ENCODE measurements at places on chromosomes 16 and 17.

- no peak for DNase-seq
Measured at GRCh38 chr17:40026816-40027613, 11.8 kb downstream of the CSF3 start.

DNA sequence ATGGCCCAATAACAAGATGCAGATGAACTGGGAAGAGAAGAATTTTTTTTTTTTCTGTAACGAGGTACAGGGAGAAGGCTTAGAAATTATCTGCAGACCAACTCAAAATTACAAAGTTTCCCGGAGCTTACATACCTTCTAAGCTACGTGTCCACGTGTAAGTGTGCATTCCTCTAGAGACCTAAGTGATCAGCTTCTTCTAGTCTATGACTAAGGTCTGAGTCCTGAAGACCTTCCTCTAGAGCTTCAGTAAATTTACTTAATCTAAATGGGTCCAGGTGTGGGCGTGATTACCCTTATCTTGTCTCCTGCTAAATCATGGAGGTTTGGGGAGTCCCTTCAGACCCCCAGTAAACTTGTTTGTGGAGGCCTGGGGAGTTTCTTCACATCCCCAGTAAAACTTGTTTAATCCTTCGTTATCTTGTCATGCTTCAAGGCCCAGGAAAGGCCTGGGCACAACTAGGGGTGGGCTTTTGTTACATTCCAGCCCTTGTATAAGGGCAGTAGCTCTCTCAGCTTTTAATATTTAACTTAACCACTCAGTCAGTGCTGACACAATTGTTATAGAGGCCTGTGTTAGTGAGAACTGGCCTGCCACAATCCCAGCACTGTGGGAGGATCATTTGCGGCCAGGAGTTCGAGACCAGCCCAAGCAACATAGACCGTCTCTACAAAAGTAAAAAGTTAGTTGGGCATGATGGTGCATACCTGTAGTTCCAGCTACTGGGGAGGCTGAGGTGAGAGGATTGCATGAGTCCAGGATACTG is 342.3 kb downstream of the SNX29 start:
- DNase-seq = no peak

- no peak for DNase-seq
Measured at GRCh38 chr16:17467923-17468540, 2.7 kb downstream of the XYLT1 start.

DNA sequence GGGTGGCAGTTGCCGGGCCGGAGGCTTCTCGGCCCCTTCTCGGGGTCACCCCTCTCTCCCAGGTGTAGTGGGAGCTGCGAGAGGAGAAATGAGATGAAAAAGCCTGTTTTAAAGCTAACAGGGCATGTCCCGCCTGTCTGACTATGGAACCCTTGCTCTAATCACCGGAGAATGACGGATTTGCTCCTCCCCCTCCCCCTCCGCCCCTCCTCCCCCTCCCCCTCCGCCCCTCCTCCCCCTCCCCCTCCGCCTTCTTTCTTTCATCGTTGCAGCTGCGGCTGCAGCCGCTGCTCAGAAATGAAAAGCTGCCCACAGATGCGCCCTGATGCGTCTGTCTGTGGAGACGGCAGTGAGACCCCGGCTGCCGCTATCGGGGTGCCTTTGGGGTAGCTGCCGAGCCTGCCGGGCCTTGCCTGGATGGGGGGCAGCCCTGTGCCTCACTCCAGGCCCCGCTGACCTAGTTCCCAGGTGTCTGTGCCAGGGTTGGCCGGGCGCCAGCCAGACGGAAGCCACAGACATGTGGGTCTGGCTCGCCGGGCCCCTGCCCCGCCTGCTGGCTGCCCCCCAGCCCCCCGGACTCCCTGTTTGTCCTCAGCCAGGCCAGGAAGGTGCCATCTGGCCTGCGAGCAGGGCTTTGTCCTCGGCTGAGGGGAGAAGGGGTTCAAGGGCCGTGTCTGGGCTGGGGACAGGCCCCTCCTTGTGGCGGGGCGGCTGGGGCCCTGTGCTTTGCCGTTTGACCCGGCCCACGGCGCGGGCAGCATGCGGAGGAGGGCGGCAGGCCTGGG is 37.7 kb downstream of the GINS2 start:
- no peak for DNase-seq

GRCh38 chr17:80330276-80330675 is 69.6 kb downstream of the RNF213 start:
- no peak for DNase-seq

GRCh38 chr17:343211-343610 is 9.4 kb downstream of the RPH3AL start:
- DNase-seq = no peak

DNA sequence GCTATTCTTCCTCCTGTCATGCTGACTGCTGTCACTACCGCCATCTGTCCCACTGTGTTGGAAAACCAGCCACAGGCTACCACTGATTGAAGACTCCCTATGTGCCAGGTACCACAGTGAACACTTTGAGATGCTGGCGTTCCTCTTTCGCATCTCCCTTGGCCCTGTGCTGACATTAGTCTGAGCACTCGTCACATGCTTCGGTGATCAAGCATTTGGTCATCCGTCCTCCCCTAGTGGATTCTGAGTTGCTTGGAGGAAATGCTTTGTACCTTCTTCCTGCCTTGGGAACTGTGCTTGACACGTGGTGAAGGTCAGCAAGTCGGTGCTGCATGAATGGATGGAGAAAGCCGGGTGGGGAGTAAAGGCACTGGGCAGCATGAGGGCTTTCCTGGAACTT is 260.1 kb downstream of the SNX29 start:
- DNase-seq = no peak

DNA sequence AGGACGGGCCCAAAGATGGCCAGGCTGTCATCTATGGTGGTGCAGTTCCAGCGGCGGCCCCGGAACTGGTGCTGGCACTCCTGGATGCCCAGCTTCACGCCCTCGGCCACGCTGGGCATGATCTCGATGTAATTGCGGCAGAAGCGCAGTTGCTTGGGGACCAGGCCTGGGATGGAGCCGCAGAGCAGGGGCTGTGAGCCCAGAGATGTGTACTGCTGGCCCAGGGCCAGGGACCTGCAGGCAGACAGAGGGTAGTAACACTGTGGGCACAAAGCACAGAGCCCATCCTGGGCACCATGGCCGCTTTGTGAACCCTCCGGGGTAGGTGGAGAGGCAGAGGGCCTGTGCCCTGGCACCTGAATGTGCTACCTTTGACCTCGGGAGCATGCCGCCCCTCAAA is 44.8 kb downstream of the WNT3 start:
- DNase-seq = no peak

- DNase-seq = no peak
Measured at GRCh38 chr17:44348234-44348987, 3.3 kb downstream of the GRN start.

- no peak for DNase-seq
Measured at GRCh38 chr17:66679631-66680517, 155.0 kb upstream of the CACNG5 start.

GRCh38 chr16:1137604-1138003 is 15.3 kb upstream of the CACNA1H start:
- DNase-seq = no peak

- DNase-seq = no peak
Measured at GRCh38 chr17:36610474-36610873, 9.1 kb downstream of the MRM1 start.

- DNase-seq = no peak
Measured at GRCh38 chr17:68396226-68397107, 60.8 kb downstream of the WIPI1 start.

- DNase-seq = no peak
Measured at GRCh38 chr16:54466233-54466632, 179.6 kb upstream of the IRX3 start.

GRCh38 chr16:83402967-83403366 is 404.8 kb upstream of the HSBP1 start:
- no peak for DNase-seq

- DNase-seq = no peak
Measured at GRCh38 chr17:80006811-80007752, 28.6 kb downstream of the TBC1D16 start.

GRCh38 chr17:73141411-73141810 is 23.4 kb upstream of the SSTR2 start:
- DNase-seq = no peak

GRCh38 chr17:38454532-38454931 is 26.3 kb downstream of the ARHGAP23 start:
- DNase-seq = peak; percentile 29

DNA sequence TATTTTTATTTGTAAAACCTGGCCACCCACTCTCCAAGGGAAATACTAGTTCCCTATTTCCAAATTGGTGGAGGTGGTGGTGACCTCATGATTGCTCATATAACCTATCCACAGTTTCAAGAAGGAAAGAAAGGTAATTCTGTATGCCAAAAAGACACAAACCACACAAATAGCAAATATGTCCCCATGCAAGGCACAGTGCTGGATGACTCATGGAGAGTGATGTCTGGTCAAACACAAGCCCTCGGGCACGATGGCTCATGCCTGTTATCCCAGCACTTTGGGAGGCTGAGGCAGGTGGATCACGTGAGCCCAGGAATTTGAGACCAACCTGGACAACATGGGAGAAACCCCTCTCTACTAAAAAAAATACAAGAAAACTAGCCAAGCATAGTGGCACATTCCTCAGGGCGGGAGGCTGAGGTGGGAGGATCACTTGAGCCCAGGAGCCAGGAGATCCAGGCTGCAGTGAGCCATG is 64.2 kb downstream of the GNA13 start:
- DNase-seq = no peak

DNA sequence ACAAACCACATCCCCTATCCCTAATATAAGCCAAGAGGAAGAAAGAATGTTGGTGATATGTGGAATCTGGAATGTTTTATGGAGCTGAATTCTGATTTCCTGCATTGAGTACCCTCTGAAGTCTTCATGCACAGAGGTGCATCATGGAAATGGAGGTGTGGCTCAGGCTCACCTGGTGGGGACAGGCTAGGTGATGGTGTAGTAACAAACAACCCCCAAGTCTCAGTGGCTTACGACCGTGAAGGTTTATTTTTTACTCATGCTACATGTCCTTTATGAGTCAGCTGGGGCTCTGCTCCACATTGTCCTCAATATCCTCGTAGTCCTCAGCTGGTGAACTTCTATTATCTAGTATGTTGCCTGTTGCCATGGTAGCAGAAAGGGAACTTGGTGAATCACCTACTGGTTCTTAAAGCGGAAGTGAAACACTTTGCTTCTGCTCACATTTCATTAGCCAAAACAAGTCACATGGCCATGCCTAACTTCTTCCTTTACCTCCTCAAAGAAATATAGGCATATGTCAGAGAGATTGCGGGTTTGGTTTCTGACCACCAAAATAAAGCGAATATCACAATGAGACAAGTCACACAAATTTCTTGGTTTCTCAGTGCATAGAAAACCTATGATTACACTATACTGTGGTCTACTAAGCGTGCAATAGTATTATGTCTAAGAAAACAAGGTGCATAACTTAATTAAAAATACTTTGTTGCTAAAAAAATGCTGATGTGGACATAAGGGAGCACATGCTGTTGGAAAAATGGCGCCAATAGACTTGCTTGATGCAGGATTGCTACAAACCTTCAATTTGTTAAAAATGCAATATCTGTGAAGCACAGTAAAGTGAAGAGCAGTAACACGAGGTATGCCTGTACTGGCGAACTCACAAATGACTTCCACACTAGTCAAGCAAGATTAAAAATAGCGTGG is at the start of gene PMFBP1:
PMFBP1 (minus strand) TSS at position 51 of the 930 bp plus-strand sequence. CDS start 947 bp downstream, outside the sequence.
- DNase-seq = peak; percentile 11

- DNase-seq = no peak
Measured at GRCh38 chr17:71251276-71251675, 869.5 kb upstream of the SOX9 start.

DNA sequence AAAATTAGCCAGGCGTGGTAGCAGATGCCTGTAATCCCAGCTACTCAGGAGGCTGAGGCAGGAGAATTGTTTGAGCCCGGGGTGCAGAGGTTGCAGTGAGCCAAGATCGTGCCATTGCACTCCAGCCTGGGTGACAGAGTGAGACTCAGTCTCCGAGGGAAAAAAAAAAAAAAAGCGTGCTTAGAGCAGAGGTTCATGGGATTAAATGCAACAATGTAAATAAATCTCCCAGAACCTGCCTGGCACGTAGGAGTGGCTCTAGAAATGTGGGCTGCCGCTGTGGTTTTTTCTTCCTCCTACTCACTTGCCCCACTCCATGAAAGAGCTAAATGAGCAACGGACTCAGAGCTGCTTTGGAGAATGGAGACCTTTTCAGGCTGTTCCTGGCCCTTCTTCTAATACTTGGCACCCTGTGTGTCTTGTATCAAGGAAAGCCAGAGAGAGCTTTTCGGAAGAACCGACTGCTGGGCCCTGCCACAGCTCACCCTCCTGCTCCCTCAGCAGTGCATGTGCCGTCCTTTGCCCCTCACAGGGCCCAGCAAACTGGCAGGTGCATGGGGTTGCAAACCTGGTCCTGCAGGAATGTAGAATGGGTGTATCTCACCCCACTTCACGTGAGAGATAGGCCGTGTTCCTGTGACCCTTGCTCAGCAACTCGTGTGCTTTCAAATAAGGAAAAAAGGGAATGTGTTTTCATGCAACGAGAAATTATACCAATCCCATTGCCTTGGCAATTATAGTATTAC is 52.0 kb downstream of the LDHD start:
- no peak for DNase-seq

- DNase-seq = no peak
Measured at GRCh38 chr17:18261146-18261515, 669 bp downstream of the MIEF2 start.

- no peak for DNase-seq
Measured at GRCh38 chr17:1216217-1217088, 36.7 kb upstream of the ABR start.

- no peak for DNase-seq
Measured at GRCh38 chr17:55452139-55452790, 30.6 kb upstream of the MMD start.
